ENCODE measurements at places on chromosomes 3 and 15.

- no peaks in the 10 kb centered on the region for H3K36me3 ChIP-seq
- no peaks in the 10 kb centered on the region for H3K4me1 ChIP-seq
Measured at GRCh38 chr15:88179562-88179961, 77.0 kb downstream of the NTRK3 start.

DNA sequence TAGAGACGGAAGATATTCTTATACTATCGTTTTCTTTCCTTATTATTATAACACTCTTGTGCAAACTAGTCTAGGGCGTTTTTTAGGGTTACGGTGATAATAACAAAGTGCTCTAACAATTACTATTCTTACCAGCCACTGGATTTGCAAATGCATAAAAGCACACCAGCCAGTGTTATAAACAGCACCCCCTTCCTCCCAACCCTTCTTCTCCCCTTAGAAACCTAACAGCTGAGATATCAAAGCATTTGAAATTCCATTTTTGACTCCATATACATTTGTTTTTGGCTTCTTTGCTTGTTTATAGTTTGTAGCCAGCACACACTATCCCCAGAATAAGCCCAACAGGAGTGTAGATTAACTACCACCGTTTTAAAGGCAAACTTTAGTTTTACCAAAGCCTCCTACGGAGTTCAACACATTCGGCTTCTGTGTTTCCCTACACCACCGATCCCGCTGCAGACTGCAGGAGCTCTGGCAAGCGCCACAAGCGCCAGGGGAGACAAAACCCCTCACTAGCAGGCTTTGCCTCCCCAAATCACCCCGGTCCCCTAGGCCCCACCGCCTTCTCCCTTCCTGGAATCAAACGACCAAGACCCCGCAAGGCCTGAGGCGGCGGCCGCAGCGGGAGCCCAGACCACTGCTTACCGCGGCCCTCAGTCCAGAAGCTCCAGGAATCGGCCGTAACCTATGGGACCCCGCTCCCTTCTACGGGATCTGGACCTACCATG is 461 bp downstream of the COPB2 start:
- H3K27me3 ChIP-seq = no peaks in the 10 kb centered on the region
- peak overlapping the region; percentile 90 for H3K4me3 ChIP-seq
- no peak for DNase-seq
- H3K4me1 ChIP-seq = peaks cover 18% of the 10 kb centered on the region
- H3K27ac ChIP-seq = peak overlapping the region; percentile 99

GRCh38 chr15:91870876-91871537 is 17.5 kb downstream of the SLCO3A1 start:
- H3K36me3 ChIP-seq = no peaks in the 10 kb centered on the region
- no peak overlapping the region for H3K27ac ChIP-seq
- no peaks in the 10 kb centered on the region for H3K4me1 ChIP-seq
- no peak for DNase-seq
- peaks cover 4% of the 10 kb centered on the region for H3K27me3 ChIP-seq

DNA sequence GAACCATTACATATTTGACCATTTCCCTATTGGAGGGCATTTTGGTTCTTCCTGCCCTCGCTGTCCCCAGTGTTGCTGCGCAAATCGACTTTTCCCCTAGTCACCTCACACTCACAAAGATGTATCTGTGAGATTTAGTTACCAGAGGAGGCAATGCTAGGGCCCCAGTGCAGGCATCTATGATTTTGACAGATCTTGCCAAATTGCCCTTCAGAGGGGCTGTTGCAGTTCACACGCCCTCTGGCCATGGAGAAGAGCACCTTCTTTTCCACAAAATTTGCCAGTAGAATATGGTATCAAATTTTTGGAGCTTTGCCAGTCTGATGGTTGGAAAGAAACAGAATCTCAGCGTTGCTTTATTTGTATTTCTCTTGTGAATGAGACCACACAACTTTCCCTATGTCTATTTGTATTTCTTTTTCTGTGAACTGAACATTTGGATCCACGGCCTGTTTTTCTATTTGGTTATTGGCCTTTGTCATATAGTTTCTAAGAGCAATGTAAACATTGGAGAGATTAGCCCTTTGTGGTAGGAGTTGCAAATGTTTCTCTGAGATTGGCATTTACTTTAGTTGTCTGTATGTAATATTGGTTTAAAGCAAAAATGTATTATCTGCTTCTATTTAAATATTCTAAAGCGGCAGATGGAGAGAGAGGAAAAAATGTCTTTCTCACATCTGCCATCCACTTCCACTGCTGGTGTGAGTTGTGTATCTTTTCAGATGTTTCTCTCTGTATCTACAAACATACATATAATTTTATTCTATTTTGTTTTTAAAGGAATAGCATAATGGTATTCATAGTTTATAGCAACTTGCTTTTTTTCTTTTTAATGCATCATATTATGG is 66.1 kb downstream of the DNASE1L3 start:
- no peak overlapping the region for H3K4me3 ChIP-seq
- H3K4me1 ChIP-seq = peaks cover 13% of the 10 kb centered on the region
- no peak for DNase-seq
- H3K27me3 ChIP-seq = no peaks in the 10 kb centered on the region
- H3K27ac ChIP-seq = no peak overlapping the region
- H3K36me3 ChIP-seq = peaks cover 30% of the 10 kb centered on the region

DNA sequence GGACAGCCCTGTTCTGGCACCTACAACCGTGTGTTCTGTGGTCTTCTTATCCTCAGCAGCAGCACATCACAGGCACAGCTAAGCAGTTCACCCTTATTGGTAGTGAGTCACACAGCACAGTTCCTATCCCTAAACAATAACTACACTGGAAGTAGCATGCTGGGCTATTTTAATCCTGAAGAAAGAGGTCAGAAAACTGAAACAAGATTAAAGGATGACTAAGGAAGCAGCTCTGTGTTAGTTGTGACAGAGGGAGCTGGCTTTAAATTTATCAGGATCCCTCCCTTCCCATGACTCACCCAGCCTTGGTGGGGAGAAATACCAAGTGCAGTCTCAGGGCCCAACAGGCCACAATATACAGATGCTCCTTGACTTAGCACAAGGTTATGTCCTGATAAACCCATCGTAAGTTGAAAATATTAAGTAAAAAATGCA is 144.3 kb downstream of the ERC2 start:
- H3K4me3 ChIP-seq = no peak overlapping the region
- DNase-seq = no peak

- no peaks in the 10 kb centered on the region for H3K4me1 ChIP-seq
- H3K27ac ChIP-seq = no peak overlapping the region
- no peak overlapping the region for H3K4me3 ChIP-seq
- no peaks in the 10 kb centered on the region for H3K27me3 ChIP-seq
- no peaks in the 10 kb centered on the region for H3K36me3 ChIP-seq
Measured at GRCh38 chr3:112803467-112803866, 43.2 kb downstream of the CD200R1L start.

- DNase-seq = no peak
- H3K27me3 ChIP-seq = peaks cover 2% of the 10 kb centered on the region
- H3K27ac ChIP-seq = no peak overlapping the region
Measured at GRCh38 chr3:8424281-8424680, 77.3 kb upstream of the LMCD1 start.

- H3K4me1 ChIP-seq = peaks cover 33% of the 10 kb centered on the region
- DNase-seq = no peak
- peak within 1 kb of the TSS; percentile 81 for H3K4me3 ChIP-seq
Measured at GRCh38 chr3:195907934-195908693, at the start of gene TNK2. TSS of gene TNK2 (minus strand) at chr3:195908551. CDS start at chr3:195888588, 19,963 bp downstream.

DNA sequence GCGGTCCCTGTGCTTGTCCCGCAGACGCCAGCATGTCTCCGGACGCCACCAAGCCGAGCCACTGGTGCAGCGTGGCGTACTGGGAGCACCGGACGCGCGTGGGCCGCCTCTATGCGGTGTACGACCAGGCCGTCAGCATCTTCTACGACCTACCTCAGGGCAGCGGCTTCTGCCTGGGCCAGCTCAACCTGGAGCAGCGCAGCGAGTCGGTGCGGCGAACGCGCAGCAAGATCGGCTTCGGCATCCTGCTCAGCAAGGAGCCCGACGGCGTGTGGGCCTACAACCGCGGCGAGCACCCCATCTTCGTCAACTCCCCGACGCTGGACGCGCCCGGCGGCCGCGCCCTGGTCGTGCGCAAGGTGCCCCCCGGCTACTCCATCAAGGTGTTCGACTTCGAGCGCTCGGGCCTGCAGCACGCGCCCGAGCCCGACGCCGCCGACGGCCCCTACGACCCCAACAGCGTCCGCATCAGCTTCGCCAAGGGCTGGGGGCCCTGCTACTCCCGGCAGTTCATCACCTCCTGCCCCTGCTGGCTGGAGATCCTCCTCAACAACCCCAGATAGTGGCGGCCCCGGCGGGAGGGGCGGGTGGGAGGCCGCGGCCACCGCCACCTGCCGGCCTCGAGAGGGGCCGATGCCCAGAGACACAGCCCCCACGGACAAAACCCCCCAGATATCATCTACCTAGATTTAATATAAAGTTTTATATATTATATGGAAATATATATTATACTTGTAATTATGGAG is 79.1 kb downstream of the SMAD6 start:
- H3K27me3 ChIP-seq = no peaks in the 10 kb centered on the region
- DNase-seq = no peak
- no peak overlapping the region for H3K4me3 ChIP-seq
- H3K4me1 ChIP-seq = peaks cover 8% of the 10 kb centered on the region
- H3K27ac ChIP-seq = peak overlapping the region; percentile 49

- peaks cover 15% of the 10 kb centered on the region for H3K4me1 ChIP-seq
- H3K36me3 ChIP-seq = no peaks in the 10 kb centered on the region
- no peak overlapping the region for H3K4me3 ChIP-seq
- DNase-seq = no peak
- H3K27me3 ChIP-seq = peaks cover 7% of the 10 kb centered on the region
Measured at GRCh38 chr15:96690733-96691132, 360.2 kb downstream of the NR2F2 start.

DNA sequence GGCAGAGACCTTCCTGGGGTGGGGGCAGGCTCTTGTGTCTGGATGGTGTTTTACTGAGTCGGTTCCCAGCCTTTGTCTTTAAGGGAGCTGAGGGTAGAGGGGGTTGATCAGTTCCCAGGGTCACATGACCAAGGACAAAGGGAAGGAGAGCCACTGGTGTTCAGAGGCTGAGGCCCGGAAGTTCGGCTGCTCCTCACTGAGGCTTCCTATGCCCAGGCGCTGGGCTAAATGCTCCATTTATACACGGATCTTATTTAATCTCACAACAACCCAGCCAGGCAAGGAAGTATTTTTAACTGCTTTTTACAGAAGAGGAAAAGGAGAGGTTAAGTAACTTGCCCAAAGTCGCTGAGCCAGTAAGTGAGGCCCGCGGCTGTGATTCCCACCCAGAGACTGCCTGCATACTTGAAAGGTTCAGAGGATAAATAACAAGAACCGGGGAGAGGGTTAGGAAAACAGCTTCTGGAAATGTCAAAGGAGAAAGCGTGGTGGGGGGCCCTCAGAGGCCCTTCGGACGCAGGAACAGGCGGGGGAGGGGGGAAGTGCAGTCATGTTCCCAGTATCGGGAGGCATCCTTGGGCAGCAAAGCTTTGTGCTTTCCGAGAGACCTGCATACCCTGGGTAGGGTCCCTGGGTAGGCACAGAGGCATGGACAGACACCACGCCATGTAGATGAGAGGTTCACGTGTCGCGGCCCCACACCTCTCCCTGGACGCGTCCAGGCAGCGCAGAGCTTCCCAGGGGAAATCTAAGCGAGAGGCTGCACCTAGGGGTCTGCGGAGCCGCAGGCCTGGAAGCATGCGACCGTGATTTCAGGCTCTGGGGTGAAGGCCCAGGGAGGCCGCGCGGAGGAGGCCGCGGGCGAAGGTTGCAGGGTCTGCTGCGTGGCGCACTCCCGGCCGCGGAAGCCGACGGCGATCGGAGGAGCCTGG is 21.3 kb downstream of the EPHB3 start:
- peaks cover 24% of the 10 kb centered on the region for H3K27me3 ChIP-seq
- H3K4me3 ChIP-seq = peak overlapping the region; percentile 73
- DNase-seq = no peak
- H3K4me1 ChIP-seq = peaks cover 28% of the 10 kb centered on the region
- H3K27ac ChIP-seq = peak overlapping the region; percentile 89

- H3K27ac ChIP-seq = no peak overlapping the region
- H3K27me3 ChIP-seq = no peaks in the 10 kb centered on the region
- no peak overlapping the region for H3K4me3 ChIP-seq
- no peaks in the 10 kb centered on the region for H3K36me3 ChIP-seq
Measured at GRCh38 chr3:15815696-15816095, 17.9 kb upstream of the ANKRD28 start.

GRCh38 chr3:134236505-134237170 is 14.0 kb downstream of the RYK start:
- no peaks in the 10 kb centered on the region for H3K36me3 ChIP-seq
- H3K27ac ChIP-seq = no peak overlapping the region
- DNase-seq = no peak

DNA sequence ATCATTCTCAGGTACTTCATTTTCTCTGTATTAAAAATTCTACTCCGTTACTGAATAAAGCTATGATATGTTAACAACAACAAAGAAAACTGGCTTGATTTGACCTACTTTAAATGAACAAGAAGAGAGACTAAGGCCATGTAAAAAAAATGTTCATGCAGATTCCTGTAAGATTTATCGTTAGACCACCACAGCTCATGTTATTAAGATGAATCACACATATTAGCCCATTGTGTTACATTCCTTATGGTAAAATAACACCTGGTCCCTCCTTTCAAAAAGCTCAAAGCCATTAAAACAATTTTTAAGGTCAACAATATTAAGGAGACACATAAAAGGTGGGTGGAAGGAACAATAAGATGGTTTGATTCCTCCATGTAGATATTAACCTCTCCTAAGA is 6.3 kb downstream of the THOC7 start:
- peaks cover 18% of the 10 kb centered on the region for H3K4me1 ChIP-seq
- peaks cover 4% of the 10 kb centered on the region for H3K36me3 ChIP-seq
- no peak for DNase-seq
- no peak overlapping the region for H3K27ac ChIP-seq

DNA sequence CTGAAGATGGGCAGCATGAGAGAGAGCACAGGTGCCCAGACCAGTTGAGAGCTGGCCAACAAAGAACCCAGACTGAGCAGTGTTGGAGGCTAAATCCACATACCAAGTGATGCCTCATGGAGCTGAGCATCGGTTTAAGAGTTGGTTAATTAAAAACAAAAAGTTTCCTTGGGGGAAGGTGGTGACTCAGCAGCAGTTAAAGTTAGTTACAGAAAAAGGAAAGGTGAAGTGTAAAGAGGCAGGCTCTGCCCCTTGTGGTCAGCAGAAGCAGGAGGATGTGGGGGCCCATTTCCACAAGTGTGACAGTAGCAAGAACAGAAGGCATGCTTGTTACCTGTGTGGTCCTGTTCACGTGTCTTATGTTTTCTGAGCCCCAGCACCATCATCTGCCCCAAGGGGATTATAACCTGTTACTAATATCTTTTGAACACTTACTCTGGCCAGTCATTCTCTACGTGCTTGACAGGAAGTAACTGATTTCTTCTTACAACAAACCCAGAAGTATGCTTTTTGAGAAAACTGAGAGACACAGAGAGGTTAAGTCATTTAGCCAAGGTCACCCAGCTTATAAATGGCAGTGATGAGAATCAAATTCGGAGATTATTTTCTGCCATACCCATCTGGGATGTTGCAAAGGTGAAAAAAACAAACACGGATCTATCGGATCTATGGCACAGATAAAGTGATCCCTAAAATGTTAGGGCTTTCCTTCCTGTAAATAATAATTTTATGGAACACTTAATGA is 91.0 kb downstream of the EPHB1 start:
- DNase-seq = no peak
- H3K4me1 ChIP-seq = no peaks in the 10 kb centered on the region
- H3K27ac ChIP-seq = no peak overlapping the region
- no peaks in the 10 kb centered on the region for H3K36me3 ChIP-seq
- H3K27me3 ChIP-seq = peaks cover 6% of the 10 kb centered on the region

GRCh38 chr3:139928708-139929505 is 6.1 kb upstream of the CLSTN2 start:
- no peak overlapping the region for H3K27ac ChIP-seq
- no peak for DNase-seq
- no peaks in the 10 kb centered on the region for H3K36me3 ChIP-seq
- no peaks in the 10 kb centered on the region for H3K4me1 ChIP-seq
- peaks cover 30% of the 10 kb centered on the region for H3K27me3 ChIP-seq

- no peaks in the 10 kb centered on the region for H3K4me1 ChIP-seq
- H3K4me3 ChIP-seq = no peak overlapping the region
- H3K27ac ChIP-seq = no peak overlapping the region
- peaks cover 11% of the 10 kb centered on the region for H3K27me3 ChIP-seq
Measured at GRCh38 chr3:139134678-139135372, 90.1 kb upstream of the PRR23C start.
